ENCODE measurements at places on chromosomes 1 and 21.

DNA sequence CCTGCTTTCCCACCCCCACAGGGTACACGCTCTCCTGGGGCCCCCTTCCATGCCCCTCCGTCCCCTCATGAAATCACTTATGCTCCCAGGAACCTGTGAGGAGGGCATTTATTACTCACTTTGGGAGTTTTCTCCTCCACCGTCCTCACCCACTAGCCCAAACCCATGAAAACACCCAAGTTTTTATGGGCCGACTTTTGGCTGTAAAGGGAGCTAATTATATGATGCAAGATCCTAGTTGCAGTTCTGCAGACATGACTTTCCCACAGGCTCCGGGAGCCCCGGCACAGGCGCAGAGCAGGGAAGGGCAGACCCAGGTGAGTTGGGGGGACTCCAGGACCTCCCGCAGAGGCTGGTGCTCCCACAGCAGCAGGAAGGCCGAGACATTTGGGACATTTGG is 29.7 kb downstream of the EPHA2 start:
- no peak for DNase-seq

- no peak for DNase-seq
Observed at GRCh38 chr1:223363057-223363855, 720 bp downstream of the SUSD4 start.

DNA sequence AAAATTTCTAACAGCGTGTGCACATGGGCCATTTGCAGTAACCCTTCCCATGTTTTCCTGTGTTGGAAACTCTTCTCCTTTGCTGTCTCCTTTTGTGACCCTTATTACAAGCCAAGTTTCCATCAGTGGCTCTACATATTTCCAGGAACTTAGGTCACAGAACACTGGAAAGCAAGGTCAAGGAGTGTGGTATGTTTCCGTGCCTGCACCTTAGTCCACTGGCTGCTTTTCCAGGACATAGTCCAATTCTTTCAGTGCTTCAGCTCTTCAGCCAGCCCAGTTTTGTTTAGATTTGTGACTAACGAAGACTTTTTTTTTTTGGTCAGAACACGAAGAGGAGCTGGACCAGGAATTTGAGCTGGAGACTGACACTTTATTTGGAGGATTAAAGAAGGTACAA is 33.8 kb downstream of the HHAT start:
- DNase-seq = no peak

GRCh38 chr1:192691041-192691440 is 55.1 kb downstream of the RGS13 start:
- no peak for DNase-seq

DNA sequence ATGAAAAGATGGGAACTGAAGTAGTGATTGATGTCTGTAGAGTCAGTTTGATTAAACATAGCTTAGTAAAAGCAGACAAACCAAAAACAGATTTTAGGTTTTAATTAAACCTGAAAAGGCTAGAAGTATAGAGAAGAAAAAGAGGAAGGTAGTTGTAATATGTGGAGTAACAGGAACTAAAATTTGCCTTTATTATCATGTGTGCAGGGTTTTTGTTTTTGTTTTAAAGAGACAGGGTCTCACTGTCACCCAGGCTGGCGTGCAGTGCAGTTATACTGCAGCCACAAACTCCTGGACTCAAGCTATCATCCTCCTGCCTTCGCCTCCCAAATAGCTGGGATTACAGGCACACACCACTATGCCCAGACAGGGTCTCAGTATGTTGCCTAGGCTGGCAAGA is 6.0 kb downstream of the TOR1AIP1 start:
- no peak for DNase-seq

GRCh38 chr1:29984862-29985605 is 738.4 kb downstream of the MATN1 start:
- DNase-seq = no peak

GRCh38 chr1:59978511-59978910 is 51.9 kb upstream of the CYP2J2 start:
- no peak for DNase-seq

- DNase-seq = no peak
Observed at GRCh38 chr21:31727181-31727580, 4.7 kb downstream of the SCAF4 start.

- no peak for DNase-seq
Observed at GRCh38 chr1:87404296-87404695, 75.6 kb downstream of the LMO4 start.

- DNase-seq = no peak
Observed at GRCh38 chr21:34936883-34937563, 112.1 kb downstream of the RUNX1 start.

- no peak for DNase-seq
Observed at GRCh38 chr1:29936031-29936544, 699.8 kb downstream of the PTPRU start.

DNA sequence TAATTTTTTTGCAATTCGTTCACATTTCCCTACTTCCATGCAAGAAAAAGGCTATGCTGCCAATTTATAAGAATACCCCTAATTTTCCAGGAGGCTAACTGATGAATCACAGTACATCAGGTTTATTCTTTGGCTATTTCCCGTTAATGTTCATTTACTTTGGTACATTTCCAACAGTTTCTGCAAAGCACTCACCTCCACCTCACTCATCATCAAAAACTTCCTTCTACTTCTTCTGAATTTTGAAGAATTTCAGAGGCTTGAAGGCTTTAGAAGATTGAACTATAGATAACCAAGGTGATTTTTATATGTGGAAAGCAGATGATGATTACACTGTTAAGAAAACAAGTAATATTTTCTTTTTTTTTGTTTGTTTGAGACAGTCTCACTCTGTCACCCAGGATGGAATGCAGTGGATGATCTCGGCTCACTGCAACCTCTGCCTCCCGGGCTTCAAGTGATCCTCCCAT is 60.5 kb upstream of the HP1BP3 start:
- peak; percentile 50 for DNase-seq

DNA sequence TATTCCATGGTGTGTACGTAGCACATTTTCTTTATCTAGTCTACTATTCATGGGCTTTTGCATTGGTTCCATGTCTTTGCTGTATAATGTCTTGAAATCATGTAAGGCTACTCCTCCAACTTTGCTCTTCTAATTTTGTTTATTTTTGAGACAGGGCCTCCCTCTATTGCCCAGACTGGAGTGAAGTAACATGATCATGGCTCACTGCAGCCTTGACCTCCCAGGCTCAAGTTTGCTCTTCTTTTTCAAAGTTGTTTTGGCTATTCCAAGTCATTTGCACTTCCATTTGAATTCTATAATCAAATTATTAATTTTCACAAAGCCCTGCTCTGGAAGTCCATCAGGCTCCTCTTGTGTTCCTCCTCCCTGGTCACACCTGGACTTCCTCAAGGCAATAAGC is 90.2 kb upstream of the SGIP1 start:
- no peak for DNase-seq

DNA sequence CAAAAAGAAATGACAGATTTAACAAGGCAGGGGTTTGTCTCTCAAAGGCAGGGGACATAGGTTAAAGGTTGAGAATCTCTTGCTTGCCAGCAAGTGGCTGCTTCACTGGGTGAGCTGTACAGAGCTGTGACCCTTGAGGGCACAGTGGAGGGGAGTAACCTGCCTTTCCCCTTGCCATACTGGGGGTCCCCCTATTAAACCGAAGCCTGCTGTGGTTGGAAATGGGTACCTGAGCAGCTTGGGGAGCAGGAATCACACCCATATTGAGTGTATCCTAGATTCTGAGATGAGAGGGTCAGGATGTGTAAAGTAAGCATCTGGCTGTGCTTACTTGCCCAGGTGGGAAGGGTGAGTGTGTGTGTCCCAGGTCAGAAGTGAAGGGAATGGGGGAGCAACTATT is 31.8 kb downstream of the WNT4 start:
- DNase-seq = no peak

GRCh38 chr1:229227298-229227919 is 43.5 kb upstream of the RAB4A start:
- DNase-seq = peak; percentile 13

DNA sequence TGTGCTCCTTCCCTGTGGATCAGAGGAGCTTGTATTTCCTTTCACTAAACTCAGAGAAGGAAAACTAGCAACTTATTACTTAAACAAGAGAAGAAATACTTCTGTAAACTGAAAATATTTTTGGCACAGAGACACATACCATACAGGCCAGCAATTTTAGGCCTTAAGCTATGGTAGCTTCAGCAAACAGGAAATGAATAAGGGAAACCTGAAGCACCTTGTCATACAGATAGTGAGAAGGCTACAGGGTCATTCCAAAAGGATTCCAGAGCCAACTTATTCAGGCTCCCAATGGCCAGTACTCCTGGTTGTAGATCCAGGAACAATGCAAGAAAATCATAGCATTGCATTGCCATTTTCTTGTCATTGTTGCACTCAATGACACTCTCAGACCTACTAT is 9.1 kb upstream of the KYAT3 start:
- DNase-seq = peak; percentile 67

DNA sequence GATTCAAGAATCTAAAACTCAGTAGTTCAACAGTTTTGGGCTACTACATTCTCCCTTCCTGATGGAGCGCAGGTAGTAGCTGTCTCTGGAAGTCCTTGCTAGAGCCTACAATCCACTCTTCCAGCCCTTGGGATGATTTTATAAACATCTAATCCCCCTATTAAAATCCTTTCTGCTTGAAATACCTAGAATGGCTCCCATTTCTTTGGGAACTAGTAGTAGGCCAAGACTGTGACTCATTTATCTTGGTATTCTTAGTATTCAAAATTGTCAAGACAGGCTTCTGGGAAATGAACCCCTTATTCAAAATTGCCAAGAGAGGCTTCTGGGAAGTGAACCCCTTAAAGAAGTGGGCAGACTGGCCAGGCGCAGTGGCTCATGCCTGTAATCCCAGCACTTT is 142.5 kb upstream of the FGGY start:
- DNase-seq = no peak

- DNase-seq = peak; percentile 93
Observed at GRCh38 chr1:79792219-79792930, 785.8 kb upstream of the ADGRL4 start.

- no peak for DNase-seq
Observed at GRCh38 chr1:78519446-78519845, 28.7 kb downstream of the PTGFR start.

DNA sequence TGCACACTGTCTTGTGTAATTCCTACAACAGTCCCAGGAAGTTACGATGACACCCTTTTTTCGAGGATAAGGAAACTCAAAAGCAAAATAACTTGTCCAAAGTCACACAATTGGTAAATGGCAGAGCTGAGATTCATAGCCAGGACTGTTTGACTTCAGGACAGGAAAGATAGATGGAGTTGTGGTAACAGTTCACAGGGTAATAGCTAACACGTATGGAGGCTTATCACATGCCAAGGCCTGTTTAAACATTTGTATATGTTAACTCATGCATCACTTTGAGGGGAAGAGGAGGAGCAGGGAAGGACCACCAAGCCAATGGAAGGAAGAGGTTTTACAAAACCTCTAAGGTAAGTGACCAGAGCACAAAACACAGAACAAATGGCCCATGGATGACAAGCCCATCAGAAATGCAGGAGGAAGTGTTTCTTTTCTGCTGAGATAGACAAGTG is 2.8 kb downstream of the DHCR24 start:
- DNase-seq = no peak

- DNase-seq = no peak
Observed at GRCh38 chr1:94946886-94947285, 20.0 kb upstream of the CNN3 start.

GRCh38 chr21:43303275-43304178 is 123.4 kb downstream of the SIK1 start:
- DNase-seq = no peak

- no peak for DNase-seq
Observed at GRCh38 chr1:244780311-244780710, 55.1 kb upstream of the COX20 start.

GRCh38 chr1:185042737-185043136 is 2.6 kb upstream of the RNF2 start:
- DNase-seq = no peak

DNA sequence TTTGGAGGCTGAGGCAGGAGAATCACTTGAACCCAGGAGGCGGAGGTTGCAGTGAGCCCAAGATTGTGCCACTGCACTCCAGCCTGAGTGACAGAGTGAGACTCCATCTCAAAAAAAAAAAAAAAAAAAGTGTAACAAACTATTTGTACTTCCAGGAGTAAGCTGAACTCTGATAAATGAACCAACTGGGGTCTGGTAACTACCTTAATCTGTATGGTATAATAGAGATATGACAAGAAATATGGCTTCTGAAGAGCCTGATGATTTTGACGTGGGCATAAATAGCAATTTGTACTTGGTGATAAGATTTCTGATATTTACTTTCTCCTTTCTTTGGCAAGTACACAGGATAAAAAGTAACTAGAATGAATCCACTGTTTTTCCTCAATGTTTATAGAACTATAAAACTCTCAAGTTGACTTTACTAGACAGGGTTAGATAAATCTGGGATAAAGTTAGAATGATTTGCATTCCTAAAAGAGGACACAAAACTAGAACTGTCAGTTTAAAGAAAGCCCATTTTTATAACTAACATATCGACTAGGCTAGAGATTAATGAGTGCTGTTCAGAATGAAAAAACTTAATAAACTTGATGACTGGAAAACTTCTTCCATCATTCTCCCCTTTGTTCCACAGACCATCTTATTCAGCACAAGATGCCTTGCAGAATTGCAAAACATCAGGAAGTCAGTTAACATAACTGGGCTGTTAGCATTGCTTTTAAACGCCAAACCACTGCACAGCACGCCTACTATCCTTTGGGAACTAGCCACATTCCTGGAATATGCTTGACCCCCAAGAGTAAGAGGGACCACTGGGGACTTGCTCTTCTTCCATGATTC is 51.5 kb upstream of the EDARADD start:
- DNase-seq = no peak

DNA sequence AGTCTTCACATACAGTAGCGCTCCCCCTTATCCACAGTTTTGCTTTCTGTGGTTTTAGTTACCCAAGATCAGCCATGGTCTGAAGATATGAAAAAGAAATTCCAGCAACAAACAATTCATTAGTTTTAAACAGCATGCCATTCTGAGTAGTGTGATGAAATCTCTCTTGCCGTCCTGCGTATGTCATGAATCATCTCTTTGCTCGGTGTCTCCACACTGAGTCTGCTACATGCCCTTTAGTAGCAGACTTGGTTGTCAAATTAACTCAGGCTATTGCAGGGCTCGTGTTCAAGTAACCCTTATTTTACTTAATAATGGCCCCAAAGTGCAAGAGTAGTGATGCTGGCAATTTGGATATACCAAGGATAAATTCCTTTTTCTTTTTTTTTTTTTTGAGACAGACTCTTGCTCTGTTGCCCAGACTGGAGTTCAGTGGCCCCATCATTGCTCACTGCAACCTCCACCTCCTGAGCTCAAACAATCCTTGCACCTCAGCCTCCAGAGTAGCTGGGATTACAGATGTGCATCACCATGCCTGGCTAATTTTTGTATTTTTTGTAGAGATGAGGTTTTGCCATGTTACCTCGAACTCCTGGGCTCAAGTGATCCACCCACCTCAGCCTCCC is 22.6 kb downstream of the PHACTR4 start:
- DNase-seq = peak; percentile 94

GRCh38 chr1:34871443-34872132 is 12.0 kb upstream of the SMIM12 start:
- DNase-seq = no peak
